WTC11 (cell line): ENCODE measurements at places on chromosomes 7 and 10. TPM values are rescaled to one million over a fixed set of nuclear protein-coding genes. Genes with fewer than 3 reads are reported as not detected.
A peak's percentile ranks its signal among the peaks of the same experiment; 100 is the strongest.

DNA sequence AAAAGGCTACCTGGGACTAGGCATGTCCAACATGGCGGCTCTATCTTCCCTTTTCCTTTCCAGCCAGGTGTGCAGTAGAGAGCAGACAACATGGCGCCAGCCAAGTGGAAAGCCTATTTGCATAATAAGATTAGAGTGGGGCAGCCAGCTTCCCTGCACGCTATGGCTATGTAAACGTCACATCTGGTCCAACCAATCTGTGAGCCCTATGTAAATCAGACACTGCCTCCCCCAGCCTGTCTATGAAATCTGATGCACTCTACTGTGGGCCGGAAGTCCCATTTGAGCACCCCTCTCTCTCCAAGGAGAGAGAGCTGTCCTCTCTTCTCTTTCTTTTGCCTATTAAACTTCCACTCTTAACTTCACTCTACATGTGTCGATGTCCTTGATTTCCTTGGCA is 984.9 kb upstream of the AUTS2 start:
- peaks cover 25% of the 10 kb centered on the region for H3K4me1 ChIP-seq
- no peak overlapping the region for H3K4me3 ChIP-seq
- DNase-seq, result no peak
- H3K27me3 ChIP-seq, result peaks cover 5% of the 10 kb centered on the region; the same call in 1 of the 2 replicates
- no peak overlapping the region for H3K27ac ChIP-seq

DNA sequence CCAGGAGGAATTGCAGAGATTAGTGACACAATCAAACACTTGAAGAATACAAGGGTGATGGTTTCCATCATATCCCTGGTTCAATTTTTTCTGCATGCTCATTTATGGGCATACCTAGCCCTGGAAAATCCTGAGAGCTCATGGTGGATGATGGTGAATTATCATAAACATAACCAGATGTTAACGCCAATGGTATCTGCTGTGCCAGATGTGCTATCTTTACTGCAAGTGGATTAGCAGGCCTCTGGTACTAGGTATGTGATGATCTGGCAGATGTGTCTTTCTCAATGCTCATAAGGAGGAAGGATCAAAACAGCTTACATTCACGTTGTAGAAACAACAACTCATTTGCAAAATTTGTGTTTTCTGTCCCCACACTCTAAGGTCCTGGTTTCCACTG is 150.5 kb downstream of the FZD1 start:
- DNase-seq, result no peak
- H3K4me1 ChIP-seq, result peaks cover 3% of the 10 kb centered on the region; the same call in 1 of the 2 replicates
- peaks cover 31% of the 10 kb centered on the region for H3K27me3 ChIP-seq
- no peak overlapping the region for H3K4me3 ChIP-seq

DNA sequence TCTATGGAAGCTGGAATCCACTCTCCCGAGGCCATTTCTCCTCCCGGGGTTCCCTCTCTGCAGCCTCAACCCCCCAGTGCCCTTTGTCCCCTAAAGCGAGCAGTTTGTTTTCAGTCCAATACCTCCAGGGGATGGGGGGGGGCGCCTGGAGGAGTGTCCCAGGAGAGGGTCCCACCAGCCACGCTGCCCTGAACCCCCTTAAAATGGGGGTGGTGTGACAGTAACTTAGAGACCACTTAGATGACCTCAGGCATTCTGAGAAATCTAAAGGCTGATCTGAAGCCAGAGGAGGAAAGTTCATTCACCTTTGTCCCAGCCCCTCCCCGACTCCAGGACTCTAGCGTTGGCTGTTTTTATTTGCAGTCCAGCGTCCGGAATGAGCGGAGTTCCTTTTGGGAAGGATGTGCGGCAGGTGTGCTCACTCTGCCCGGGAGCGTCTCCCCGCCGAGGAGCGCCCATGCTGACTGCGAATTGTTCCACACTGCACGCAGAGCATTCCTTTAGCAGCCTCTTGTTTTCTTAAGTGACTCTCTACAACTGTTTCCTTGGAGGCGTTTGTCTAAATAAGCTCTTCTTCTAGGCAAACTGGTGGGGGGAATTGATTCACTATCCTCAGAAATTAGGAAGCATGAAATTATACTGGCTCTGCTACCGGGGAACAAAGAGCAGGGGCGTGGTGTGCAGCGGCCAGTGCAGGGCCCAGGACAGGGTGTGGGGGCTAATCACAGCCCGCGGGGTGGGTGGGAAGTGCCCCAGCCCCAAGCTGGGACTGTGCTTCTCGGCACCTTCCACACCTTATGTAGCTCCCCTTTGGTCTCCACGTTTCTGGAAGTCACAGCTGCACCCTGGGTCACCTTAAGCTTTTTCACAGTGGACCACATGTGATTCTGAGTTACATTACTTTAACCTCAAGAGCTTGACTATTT is 46.3 kb downstream of the SYPL1 start:
- no peaks in the 10 kb centered on the region; the same call in none of the 2 replicates for H3K27me3 ChIP-seq
- no peak overlapping the region for H3K4me3 ChIP-seq
- peaks cover 6% of the 10 kb centered on the region; the same call in 1 of the 2 replicates for H3K36me3 ChIP-seq
- H3K27ac ChIP-seq, result no peak overlapping the region
- peaks cover 17% of the 10 kb centered on the region for H3K4me1 ChIP-seq

DNA sequence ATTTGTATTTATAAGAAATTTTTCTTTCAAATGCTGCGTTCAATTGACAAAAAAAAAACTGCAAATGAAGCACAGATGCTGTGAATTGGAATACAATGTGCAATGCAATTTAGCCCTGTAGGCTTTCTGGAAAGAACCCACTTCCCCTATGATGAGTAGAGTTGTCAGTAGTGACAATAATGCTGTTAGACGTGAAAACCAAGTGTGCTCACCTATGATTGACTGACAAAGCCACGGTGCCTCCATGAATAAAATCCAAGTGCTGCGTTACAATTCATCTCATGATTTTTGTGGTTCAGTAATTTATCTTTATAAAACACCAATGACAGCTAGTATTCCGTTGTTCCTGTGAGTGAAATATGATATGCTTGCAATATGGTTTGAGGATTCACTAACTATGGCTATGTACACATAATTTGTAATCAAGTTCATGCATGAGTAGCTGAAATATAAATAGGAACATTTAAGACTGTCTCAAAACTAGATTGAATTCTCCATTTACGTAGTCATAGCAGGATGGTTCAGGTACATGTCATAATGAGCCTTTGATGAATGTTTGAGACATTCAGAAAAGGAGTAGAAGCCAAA is 1160.3 kb downstream of the CNTNAP2 start:
- no peaks in the 10 kb centered on the region for H3K36me3 ChIP-seq
- no peak for DNase-seq
- no peak overlapping the region for H3K27ac ChIP-seq
- no peaks in the 10 kb centered on the region; the same call in 1 of the 2 replicates for H3K27me3 ChIP-seq
- H3K4me1 ChIP-seq, result peaks cover 6% of the 10 kb centered on the region
- no peak overlapping the region for H3K4me3 ChIP-seq

DNA sequence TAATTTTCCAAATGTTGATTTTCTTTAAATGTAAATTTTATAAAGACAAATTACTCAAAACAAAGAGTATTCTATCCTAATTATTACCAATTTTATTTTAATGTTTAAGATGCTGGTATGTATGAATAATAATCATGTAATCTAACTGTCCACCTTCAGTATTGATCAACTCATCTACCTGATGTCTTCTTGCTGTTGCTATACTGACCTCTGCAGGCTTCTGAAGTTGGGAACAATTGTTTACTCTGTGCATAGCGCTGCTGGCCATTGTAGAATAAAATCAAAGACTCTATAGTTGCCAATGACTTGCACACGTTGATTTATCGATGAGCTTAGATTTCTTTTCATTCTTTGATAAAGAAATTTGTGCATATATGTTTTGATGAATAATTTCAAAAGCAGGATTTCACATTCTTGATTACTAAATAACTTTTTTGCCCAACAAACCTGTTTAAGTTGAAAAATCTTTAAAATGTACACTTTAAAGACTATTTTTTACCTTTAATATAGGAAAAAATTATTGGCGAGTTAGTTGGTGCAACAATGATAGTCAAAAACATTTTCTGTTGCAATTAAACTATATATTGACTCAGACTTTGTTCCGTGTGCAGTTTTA is 282.3 kb downstream of the TFEC start:
- H3K36me3 ChIP-seq, result no peaks in the 10 kb centered on the region
- H3K27me3 ChIP-seq, result no peaks in the 10 kb centered on the region
- no peak for DNase-seq
- H3K4me1 ChIP-seq, result no peaks in the 10 kb centered on the region

DNA sequence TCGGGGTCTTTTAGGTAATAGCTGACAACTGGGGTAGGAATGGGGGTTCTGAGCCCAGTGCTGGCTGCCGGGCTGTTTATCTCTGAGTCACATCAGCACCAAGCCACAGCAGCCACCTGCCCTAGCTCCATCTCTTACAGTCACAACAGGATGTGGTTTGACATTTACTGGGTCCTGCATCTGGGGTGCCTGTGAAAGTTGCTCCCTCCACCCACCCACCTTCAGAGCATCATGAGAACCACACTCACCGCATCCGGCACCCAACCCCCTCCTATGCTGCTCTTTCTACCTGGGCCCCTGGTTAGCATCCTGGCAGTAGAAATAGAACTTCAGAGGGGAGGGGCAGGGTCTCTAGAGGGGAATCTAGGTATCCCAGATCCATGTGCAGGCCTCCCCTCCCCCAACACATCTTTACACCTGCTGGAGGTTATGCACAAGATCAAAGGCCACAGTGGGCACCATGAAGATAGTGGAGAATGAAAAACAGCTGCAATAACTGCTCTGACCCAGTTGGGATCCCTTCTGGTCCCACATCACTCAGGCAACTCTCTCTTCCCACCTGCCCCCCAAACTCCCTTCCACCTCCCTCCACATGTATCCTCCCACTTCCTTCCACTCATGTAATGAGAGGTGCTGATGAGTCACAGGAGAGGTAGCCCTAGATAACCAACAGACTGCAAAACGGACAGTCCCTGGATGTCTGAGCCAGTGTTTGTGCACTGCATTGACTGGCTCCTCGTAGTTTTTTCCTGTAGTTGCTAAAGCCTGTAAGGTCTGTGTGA is 38.2 kb downstream of the PRSS2 start:
- no peak overlapping the region for H3K4me3 ChIP-seq
- H3K27ac ChIP-seq, result no peak overlapping the region
- peaks cover 18% of the 10 kb centered on the region for H3K27me3 ChIP-seq
- peaks cover 55% of the 10 kb centered on the region for H3K4me1 ChIP-seq
- no peak for DNase-seq

GRCh38 chr10:10865913-10866312 is 151.8 kb upstream of the CELF2 start:
- no peak overlapping the region for H3K4me3 ChIP-seq
- H3K36me3 ChIP-seq, result no peaks in the 10 kb centered on the region
- peaks cover 8% of the 10 kb centered on the region for H3K4me1 ChIP-seq
- no peaks in the 10 kb centered on the region for H3K27me3 ChIP-seq
- no peak overlapping the region for H3K27ac ChIP-seq

GRCh38 chr7:35820858-35821257 is 20.0 kb downstream of the SEPTIN7 start:
- H3K4me1 ChIP-seq, result peaks cover 52% of the 10 kb centered on the region
- no peak for DNase-seq
- H3K27ac ChIP-seq, result peak overlapping the region; percentile 55
- H3K36me3 ChIP-seq, result peaks cover 3% of the 10 kb centered on the region
- no peaks in the 10 kb centered on the region for H3K27me3 ChIP-seq

DNA sequence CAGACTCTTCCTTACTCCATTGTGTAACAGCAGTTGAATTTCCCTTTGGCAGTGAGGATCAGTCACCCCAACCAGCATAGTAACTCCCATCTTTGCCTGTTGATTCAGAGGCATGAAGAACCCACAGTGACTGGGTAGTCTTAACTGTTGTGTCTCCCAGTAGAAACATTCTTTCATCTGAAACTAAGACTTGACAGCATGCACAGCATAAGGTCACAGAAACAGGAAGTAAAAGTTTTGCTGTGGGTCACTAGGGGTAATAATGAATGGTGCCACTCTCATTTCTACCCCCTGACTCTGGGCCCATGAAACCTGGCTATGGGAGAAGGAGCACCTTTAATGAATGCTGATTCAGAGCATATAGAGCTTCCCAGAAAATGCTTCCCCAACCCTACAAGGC is 8.3 kb upstream of the FRMPD2 start:
- DNase-seq, result no peak
- no peaks in the 10 kb centered on the region for H3K4me1 ChIP-seq
- no peak overlapping the region for H3K4me3 ChIP-seq
- H3K36me3 ChIP-seq, result peaks cover 29% of the 10 kb centered on the region

DNA sequence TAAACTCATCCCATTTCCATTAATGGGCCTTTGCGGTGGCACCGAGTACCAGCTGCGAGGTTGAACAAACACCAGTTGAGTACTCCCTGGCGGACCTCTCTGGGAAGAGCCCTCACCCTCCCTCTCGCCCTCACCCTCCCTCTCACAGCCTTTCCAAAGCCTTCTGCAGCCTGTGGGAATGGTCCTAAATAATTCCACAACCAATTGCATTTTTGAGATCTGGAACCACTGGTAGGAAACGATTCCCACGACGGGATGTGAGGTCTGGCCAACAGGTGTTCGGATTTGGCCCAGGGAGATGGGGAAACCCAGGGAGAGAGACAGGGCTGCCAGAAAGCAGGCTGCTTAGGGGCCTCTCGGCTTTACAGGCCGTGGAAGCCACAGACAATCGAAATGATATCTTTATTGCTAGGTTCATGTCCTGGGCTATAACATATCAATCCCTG is 5.3 kb downstream of the PTF1A start:
- no peak overlapping the region for H3K27ac ChIP-seq
- no peak overlapping the region for H3K4me3 ChIP-seq
- H3K36me3 ChIP-seq, result no peaks in the 10 kb centered on the region
- H3K27me3 ChIP-seq, result peaks cover 98% of the 10 kb centered on the region
- peaks cover 53% of the 10 kb centered on the region for H3K4me1 ChIP-seq

DNA sequence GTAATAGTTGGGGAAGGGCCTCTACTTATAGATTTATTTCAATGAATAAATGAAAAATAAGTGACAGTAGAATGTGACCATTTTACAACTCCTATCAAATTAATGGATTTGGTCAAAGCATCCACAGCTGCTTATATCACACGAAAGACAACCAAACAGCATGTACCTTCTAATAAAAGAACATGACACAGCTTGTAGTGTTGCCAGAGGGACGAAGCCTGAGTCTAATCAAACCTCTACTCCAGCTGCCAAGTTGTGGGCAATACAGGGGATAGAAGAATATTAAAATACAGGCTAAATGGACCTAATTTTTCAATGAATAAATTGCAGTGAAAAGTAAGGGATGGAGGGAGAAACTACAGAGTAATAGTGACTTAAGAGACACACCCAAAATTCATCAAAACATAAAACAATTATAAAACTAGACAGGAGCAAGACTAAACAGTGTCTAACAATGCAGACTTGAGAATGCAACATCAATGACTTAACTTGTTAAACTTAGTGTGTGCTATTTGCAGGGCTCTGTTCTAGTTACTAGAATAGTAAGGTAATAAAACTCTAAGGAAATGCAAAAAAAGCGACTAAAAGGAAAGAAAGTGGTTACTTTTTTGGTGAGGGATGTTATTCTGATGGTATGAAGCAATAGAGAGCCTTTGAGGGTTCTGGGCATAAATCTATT is 853.8 kb downstream of the GRM8 start:
- no peaks in the 10 kb centered on the region for H3K36me3 ChIP-seq
- H3K27me3 ChIP-seq, result no peaks in the 10 kb centered on the region; the same call in 1 of the 2 replicates
- no peak for DNase-seq
- no peak overlapping the region for H3K4me3 ChIP-seq
- H3K4me1 ChIP-seq, result peaks cover 8% of the 10 kb centered on the region
- H3K27ac ChIP-seq, result no peak overlapping the region

Gene XRCC2
- total RNA-seq, result 21.2 to 25.4 TPM (median 21.7 TPM) in 3 replicates

- H3K36me3 ChIP-seq, result 0 out of 2 replicates have a peak, but pooled peaks cover 2% of the 10 kb centered on the region
- H3K4me3 ChIP-seq, result peak overlapping the region; percentile 79
Observed at GRCh38 chr10:92699518-92700381, 10.0 kb downstream of the HHEX start.
